IMR-90 (cell line): ENCODE measurements at places on chromosomes 4 and X. TPM values are rescaled to one million over a fixed set of nuclear protein-coding genes. Genes with fewer than 3 reads are reported as not detected.

- DNase-seq, result peak; percentile 10
These were observed 397.0 kb downstream of the GPAT3 start for GRCh38 chr4:83932750-83933391.

The FRMD7 gene
- polyA plus RNA-seq, result not detected in 2 replicates

The REELD1 gene
- polyA plus RNA-seq, result not detected in 2 replicates

DNA sequence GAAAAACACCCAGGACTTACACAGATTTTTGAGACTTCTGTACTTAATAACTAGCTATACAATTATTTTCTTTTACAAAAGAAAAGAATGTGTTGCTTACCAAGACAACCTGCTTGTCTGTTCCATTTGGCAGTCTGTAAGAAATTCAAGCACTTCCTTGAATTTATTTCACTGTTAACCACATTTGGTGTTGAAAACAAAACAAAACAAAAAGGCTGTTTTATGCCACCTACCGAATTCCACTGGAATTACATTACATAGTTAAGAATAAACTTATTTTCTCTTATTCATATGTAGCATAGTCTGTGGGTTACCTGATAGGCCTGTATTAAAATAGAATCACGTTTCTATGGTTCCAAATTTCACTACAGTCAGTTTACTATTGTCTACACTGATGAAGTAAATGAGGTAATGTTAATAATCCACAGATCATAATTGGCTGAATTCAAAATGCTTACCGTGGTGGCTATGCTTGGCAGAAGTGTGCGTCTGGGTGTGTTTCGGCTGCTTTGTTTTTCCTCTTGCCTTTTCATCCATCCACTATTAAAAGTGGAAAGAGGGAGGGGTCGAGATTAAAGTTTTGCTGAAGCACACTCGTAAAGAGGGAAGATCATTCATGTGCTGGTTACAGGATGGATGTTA is at the start of gene TLR1:
Gene TLR1 (minus strand): TSS at position 138 of the 642 bp plus-strand sequence. CDS start 5,960 bp downstream, outside the sequence.
- peak; percentile 64 for DNase-seq

The NXF3 gene
- polyA plus RNA-seq, result not detected in 2 replicates

GRCh38 chr4:184750926-184751584 is 17.2 kb upstream of the CENPU start:
- DNase-seq, result no peak

The CXCL11 gene
- not detected in 2 replicates for polyA plus RNA-seq

The NSG1 gene
- polyA plus RNA-seq, result 0.90 and 1.6 TPM in 2 replicates

GRCh38 chr4:37453999-37454800 is 209.7 kb downstream of the NWD2 start:
- no peak for DNase-seq

- DNase-seq, result peak; percentile 8
These were observed 212.8 kb downstream of the MAB21L2 start for GRCh38 chr4:150794706-150795105.

The CENPVL2 gene
- polyA plus RNA-seq, result not detected in 2 replicates

DNA sequence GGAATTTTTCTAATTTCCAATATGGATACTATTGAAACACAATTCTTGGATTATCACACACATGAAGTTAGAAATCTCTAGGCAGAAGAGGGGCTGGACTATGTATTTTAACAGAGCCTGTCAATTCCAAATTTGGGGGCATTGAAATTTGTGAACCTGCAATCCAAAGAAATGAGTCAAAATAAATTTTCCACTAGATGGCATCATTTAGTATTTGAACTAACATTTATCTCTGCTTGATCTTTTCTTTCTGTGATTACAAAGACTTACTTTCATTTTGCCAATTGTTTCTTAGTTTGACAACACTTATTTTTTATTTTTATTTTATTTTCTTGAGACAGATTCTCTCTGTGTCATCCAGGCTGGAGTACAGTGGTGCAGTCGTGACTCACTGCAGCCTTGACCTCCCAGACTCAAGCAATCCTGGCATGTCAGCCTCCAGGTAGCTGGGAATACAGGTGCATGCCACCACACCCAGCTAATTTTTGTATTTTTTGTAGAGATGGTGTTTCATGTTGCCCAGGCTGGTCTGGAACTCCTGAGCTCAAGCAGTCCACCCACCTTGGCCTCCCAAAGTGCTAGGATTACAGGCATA is 2.7 kb upstream of the PYURF start:
- no peak for DNase-seq

The COMMD8 gene
- polyA plus RNA-seq, result 11.0 and 12.6 TPM in 2 replicates

DNA sequence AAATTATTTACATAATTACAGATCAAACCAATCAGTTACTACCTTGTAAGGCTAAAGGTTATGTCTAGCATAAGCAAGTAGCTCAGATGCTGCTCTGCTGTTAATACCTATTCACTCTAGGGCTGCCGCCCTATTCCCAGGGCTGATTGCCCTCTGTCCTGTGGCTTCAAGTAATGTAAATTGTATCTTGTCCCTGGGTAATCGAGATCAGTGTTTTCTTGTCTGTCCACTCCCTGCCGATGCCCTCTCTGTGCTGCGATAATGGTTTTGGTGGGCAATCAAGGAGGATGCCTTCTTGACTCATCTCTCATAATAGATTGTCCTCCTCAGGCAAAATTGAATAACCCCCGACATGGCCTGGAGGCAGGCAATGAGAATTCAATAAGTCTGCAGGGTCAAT is 641.0 kb upstream of the PITX2 start:
- no peak for DNase-seq

- peak; percentile 26 for DNase-seq
These were observed 360.0 kb downstream of the CHIC1 start for GRCh38 chrX:73922856-73923455.

DNA sequence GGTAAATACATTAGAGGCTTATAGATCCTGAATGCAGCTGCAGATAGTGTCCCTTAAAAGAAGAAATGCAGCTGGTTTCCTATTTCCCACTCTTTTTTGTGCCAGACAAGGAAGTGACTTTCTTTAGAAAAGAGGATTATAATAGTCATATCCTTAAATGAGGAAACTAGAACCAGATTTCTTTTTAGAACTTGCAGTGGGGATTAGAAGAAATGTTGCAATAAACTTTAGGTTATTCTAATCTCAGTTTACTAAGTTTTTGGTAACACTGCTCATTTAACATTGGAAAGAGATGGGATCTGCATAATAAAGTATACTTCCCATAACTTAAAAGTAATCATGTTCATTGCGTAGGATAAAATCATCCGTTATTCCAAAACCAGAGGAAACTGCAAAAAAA is 101.9 kb downstream of the SLIT2 start:
- no peak for DNase-seq

GRCh38 chr4:7761720-7762119 is 177.9 kb downstream of the AFAP1 start:
- DNase-seq, result peak; percentile 34

GRCh38 chr4:89992744-89993143 is 98.1 kb downstream of the MMRN1 start:
- DNase-seq, result no peak

- no peak for DNase-seq
These were observed 135.8 kb upstream of the DGKK start for GRCh38 chrX:50606300-50606950.

The GPR173 gene
- polyA plus RNA-seq, result 5.2 and 6.1 TPM in 2 replicates

DNA sequence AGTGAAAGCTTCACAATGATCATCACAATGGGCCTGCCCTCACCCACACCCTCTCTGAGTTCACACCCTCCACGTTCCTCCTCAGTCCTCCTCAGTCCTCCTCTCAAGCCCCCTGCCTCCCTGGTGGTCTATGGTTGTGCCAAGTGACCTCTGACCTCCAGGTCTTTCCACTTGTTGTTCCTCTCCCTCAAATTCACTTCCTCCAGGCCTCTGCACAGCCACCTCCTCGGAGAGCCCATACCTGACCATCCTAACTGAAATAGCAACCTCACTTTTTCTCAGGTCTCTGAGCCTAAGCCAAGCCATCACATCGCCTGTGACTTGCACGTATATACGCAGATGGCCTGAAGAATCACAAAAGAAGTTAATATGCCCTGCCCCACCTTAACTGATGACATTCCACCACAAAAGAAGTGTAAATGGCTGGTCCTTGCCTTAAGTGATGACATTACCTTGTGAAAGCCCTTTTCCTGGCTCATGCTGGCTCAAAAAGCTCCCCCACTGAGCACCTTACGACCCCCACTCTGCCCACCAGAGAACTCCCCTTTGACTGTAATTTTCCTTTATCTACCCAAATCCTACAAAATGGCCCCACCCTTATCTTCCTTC is 293.4 kb upstream of the TENM3 start:
- no peak for DNase-seq

The FGB gene
- polyA plus RNA-seq, result not detected in 2 replicates

DNA sequence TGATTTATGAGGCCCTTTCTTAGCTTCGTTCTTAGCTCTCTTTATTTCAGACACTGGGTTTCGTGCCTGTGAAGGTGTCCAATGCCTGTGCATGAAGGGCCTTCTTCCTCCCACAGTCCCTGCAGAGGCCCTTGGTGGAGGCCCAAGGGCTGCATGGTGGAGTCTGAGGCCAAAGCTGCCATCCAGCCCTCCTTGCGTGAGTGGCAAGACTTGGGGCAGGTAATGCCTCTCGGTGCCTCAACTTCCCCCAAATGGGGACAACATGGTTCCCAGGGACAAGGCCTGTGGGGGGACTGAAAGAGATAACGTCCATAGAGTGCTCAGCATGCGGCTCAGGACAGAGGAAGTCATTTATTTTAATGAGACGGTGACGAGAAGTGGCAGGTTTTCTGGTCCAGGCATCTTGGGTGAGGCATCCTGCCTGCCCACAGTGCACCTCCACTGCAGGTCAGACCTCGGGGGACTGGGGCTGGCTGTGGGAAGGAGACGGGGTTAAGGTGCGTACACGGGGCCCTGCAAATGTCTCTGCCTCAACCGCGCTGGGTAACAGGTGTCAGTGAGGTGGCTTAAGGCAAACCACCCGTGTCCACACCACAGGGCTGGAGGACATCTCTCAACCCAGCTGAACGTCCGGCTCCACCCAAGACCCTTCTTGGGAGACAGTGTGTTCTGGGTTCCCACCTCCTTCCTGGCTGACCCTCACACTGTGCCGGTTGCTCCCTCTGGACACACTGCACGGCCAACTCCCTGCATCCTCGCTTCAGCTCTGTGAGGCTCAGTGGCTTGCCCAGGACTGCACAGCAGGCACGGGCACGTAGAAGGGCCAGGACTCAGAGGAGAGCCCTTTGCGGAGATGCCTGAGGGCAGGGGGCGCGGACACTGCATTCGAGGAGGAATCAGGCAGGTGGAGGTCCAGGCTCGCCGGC is 50.5 kb downstream of the PSAPL1 start:
- no peak for DNase-seq

The SLC34A2 gene
- polyA plus RNA-seq, result not detected in 2 replicates

DNA sequence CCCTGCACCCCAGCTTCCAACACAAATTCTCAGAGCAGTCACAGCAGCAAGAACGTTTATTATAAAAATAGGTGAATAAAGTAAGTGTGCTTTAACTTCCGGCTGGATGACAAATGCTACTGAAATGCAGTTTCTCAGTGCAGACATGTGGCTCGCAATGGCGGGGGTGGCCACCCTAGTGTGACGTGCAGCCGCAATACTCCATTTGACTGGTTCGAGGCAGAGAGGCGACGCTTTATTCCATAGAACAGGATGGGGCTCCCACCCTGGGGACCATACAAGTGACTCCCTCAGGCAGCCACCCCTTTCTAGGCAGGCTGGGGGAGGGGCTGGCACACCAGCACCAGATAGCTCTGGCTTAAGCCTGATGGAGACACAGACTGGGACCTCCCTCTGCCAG is 14.5 kb downstream of the TNIP2 start:
- DNase-seq, result peak; percentile 57

The MUC7 gene
- not detected in 2 replicates for polyA plus RNA-seq

GRCh38 chr4:39759569-39759968 is 61.6 kb downstream of the UBE2K start:
- no peak for DNase-seq

DNA sequence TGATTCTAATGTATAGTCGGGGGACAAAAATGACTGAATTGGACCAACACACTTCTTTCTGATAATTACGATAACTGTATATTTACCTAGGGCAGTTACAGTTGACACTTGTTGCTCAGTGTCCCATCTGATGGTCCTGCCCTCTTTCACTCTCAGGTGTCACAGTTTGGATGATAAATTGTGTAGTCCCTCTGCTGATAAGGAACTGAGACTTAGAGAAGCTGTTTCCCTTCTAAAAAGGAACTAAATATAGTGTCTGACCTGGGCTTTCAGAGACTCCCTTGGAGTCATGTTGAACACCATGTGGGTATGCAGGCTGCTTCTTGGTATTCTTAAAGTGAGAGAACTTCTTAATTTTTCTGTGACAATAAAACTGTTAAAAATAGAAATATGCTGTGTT is 23.7 kb upstream of the PNPLA4 start:
- DNase-seq, result no peak

The SLITRK2 gene
- not detected in 2 replicates for polyA plus RNA-seq

The USP26 gene
- polyA plus RNA-seq, result not detected in 2 replicates

DNA sequence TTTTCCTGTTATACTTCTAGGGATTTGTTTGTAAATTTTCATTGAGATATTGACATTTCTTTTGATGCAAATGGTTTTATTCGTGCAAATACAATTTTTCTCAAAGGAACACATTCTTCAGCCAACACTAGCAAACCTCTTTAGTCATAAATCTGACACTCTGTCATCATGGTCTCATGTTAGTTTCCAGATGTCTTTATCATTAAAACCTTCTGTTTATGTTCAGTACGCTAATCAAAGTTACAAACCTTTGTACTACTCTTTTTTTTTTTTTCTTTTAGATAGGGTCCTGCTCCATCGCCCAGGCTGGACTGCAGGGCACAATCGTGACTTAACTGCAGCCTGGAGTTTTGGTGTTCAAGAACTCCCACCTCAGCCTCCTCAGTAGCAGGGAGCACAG is 7.1 kb downstream of the SLC25A31 start:
- DNase-seq, result no peak

DNA sequence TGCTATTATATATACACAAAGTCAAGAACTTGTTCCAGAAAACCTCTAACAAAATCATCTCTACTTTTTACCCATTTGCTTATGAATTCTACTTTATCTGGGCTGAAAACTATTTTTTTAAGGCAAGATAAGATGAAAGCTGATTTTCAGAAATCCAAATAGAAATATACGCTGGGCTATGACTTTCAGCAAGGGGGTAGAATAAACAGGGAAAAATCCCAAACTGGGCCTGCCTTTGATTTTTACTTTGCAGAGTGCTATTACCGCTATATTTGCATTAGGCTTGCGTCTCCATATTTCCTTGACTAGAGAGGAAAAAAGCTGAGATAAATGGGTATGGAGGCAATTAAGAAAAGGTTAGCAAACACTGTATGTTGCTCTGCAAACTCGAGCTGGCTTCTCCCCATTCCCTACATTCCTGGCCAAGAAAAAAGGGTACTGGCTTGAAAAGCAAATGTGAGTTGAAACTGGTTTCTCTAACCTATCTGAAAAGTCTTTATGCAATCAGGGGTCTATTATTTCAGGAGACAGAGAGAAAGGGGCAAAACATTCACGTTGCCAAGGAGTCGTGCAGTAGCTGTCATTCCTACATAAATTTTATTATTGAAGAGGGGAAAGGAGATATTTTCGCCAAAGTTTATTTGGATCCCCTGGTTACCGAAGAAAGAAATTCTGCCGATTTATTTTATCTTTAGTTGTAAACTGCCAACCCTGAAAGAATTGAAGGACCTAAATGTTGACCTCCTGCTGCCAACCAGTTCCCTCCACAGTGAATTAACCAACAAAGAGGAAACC is 2.2 kb downstream of the TMEM47 start:
- no peak for DNase-seq

The ETDB gene
- not detected in 2 replicates for polyA plus RNA-seq

- no peak for DNase-seq
These were observed 46.9 kb upstream of the GRXCR1 start for GRCh38 chr4:42845586-42845985.

The IL15 gene
- polyA plus RNA-seq, result 4.0 and 5.0 TPM in 2 replicates

The XAGE1A gene
- not detected in 2 replicates for polyA plus RNA-seq

GRCh38 chrX:11543249-11543648 is 122.5 kb downstream of the ARHGAP6 start:
- DNase-seq, result no peak
